T-cell (primary cell): ENCODE measurements at places on chromosomes 13 and 19.

DNA sequence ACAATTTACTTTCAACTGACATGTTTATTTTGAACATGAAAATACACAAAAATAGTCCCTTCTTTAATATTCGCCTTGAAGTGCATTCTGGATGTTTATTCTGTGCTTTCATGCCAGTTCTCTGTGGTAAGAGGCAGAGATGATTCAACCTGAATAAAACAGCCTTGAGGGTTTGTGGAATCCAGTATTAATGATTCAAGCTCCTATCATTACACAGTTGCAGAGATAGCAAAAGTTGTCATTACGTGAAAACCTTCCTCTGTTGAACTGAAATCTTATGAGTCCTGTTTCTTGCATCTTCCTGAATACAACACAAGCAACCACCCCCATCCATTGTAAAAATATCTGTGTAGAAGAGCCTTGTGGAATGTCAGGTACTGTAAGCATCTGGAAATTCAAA, 142.3 kb upstream of the HTR2A start:
- DNase-seq = no peak

GRCh38 chr13:41655997-41656396, 198.6 kb downstream of the RGCC start:
- no peak for DNase-seq

DNA sequence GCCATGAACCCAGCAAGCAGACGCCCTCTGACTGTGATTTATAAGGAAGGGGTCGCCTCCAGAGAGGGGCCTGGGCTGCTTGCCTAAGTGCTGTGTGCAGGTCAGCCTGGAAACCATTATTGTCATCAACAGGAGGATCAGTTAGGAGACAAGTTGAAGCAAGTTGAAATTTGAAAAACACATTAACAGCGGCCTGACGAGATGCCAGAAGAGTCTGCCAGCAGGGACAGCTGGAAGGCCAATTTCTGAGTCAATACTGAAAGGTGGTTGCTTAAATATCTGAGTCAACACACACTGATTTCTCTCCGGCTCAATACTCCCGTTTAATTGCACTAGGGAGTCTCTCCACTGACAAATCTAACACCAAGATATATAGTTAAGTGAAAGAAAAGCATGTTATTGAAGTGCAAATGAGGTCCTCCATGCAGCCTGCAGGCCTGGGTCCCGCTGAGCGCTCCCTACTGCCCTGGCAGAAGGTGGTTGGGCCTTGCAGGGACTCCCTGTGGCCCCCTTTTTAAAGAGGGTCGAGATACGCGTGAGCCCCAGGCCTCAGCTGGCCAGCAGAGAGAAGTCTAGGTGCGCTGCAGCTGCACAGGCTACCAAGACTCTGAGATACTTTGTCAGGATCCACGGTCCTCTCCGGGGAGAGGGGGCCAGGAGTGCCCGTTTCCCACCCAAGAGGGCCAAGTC, 91.1 kb downstream of the RNASEH2B start:
- DNase-seq = no peak

- DNase-seq = no peak
Observed at GRCh38 chr13:90171649-90172048, 1175.8 kb upstream of the MIR17HG start.

- no peak for DNase-seq
Observed at GRCh38 chr13:114096031-114096485, 36.4 kb downstream of the RASA3 start.

DNA sequence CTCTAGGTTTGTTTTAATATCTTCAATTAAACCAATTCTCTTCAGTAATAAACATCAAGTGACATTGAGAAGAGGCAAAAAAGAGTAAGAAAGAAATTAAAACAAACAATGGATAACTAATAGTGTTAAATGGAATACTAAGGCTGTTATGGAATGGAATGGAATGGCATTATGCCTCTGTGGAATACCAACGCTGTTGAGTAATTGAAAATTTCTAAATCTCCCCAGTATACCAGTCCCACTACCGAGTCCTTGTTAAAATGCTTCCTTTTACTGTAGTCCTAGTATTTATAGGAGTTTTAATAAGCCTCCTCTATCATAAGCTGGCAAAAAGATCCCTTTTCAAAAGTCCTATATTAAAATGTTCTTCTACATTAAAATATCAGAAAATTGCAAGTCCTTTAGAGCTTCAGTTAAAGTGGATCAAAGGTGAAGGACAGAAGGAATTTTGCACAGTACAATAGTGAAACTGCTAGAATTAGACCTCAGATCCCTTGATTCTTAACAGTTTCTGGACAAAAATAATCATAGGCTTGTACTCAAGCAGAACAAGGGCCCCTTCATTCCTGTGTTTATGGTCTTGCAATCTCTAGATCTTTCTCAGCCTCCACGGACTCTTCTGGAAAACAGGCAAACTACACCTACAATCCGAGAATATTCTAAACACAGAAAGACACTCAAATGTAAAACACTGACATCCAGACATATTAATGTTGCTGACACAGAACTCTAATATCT, 128.2 kb downstream of the PCDH9 start:
- no peak for DNase-seq

GRCh38 chr19:45908956-45909355, 5.6 kb downstream of the NANOS2 start:
- DNase-seq = no peak

DNA sequence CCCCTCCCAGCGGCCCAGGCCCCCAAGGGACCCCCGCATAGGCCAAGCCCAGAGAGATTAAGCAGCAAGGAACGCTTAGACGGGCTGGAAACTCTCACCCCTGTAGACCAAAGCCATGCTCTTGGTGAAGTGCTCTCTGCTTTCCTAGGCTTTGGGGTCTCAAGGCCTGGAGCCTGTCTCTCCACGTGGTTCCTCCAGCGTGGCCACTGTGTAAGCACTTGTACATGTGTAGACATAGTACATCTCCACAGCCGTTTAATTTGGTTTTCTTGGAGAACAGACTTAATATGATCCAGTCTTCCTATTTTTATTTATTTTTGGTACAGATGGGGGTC, 1.1 kb downstream of the NUDT19 start:
- DNase-seq = no peak

DNA sequence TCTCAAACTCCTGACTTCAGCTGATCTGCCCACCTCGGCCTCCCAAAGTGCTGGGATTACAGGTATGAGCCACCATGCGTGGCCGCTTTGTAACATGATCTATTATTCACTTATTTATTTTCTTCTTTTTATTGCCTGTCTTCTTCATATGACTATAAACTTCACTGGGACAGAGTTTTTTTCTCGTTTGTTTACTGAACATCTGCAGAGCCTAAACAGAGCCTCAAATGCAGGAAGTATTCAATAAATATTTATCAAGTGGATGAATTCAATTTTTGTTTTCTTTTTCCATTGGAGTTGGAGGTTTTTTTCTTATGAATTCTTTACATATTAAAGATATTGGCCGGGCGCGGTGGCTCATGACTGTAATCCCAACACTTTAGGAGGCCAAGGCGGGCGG, 54.7 kb downstream of the SKA3 start:
- no peak for DNase-seq

DNA sequence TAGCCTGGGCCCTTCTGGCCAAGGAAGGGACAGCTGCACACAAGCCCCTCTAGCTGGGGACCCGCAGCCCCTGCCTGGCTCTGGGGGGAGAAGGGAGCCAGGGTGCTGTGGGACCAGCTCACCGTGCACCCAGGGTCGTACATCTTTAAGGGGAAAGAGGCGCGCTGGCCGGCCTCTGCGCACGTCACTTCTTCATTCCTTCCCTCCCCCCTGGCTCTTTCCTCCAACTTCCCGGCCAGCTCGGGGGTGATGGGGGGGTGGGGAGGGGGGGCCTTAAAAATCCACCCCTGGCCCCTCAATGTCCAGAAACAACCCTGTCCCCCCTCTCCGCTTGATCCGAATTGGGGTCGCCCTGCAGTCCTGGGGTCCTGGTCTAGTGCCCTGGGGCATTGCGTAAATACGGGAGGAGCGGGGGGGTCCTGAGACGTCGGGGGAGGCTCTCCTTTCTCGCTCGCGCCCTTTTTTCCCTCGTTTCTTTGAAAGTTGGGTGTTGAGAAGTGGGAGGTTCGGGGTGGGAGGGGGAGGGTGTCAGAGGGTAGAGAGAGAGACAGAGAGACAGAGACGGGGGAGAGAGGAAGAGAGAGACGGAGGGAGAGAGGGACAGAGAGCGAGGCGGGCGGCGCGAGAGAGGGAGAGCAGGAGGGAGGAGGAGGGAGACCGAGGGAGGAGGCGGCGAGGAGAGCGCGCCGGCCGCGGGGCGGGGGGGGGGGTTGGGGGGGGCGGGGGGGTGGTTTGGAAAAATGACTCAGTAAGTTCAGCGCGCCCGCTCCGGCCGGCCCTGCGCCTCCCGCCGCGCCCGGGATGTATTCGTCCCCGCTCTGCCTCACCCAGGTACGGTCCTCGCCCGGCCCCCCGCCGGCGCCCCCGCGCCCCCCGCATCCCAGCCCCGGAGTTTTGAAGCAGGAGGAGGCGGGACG, at the start of gene NFIC:
NFIC (plus strand) TSS at position 748 of the 917 bp plus-strand sequence; CDS start at position 802, 54 bp downstream.
- DNase-seq = peak; percentile 12

DNA sequence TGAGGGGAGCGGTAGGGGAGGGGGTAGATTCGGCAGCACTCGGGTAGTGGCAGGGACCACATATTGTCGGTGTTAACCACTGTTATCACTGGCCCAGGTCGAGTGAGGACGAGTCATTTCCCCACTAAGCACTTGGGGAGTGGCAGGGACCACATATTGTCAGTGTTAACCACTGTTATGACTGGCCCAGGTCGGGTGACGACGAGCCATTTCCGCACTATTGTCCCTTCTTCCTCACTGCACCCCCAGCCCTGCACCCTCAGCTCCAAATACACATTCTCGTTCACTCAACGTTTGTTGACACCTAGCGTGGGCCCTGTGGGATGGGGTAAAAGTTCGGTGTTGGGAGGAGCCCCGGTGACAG, 467 bp upstream of the CLN5 start:
- no peak for DNase-seq

DNA sequence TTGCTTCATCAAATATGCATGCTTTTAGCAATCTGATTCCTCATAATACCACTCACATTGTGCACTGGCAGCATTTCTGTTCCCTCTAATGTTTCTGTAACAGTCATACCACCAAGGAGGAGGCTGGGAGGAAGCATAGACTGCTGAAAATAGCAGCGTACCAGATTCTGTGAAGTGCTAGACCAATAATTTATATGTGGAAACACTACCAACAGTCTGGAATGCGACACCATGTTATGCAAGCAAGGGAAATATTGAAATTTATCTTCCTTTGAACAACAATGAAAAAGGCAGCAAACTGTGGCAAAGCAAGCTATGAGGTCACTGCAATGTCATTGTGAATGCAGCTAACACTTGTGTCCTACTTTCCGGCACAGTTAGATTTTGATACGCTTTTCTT, 1388.0 kb downstream of the EFNB2 start:
- no peak for DNase-seq

DNA sequence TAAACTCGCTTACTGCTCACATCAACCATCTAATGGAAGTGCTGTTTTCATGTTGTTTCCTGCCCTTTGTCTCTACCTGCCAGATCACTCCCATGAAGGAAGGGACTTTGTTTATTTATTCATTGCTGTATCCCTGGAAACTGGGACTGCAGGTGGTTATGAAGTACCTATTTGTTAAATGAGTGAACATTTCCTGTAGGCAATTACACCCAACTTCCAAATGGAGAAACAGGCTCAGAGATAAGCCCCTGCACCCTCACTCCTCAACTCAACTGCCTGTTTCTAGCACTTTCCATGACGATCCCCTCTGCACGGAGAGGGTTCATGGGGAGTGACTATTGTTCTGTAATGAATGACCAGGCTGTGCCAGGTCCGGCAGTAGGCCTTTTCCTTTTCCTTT, 1.9 kb upstream of the SELENOW start:
- DNase-seq = no peak

GRCh38 chr13:27411341-27411740, 13.1 kb upstream of the GTF3A start:
- no peak for DNase-seq

- no peak for DNase-seq
Observed at GRCh38 chr13:52947921-52948373, 80.7 kb upstream of the OLFM4 start.

GRCh38 chr19:42403586-42403985, 13.5 kb upstream of the CNFN start:
- no peak for DNase-seq

DNA sequence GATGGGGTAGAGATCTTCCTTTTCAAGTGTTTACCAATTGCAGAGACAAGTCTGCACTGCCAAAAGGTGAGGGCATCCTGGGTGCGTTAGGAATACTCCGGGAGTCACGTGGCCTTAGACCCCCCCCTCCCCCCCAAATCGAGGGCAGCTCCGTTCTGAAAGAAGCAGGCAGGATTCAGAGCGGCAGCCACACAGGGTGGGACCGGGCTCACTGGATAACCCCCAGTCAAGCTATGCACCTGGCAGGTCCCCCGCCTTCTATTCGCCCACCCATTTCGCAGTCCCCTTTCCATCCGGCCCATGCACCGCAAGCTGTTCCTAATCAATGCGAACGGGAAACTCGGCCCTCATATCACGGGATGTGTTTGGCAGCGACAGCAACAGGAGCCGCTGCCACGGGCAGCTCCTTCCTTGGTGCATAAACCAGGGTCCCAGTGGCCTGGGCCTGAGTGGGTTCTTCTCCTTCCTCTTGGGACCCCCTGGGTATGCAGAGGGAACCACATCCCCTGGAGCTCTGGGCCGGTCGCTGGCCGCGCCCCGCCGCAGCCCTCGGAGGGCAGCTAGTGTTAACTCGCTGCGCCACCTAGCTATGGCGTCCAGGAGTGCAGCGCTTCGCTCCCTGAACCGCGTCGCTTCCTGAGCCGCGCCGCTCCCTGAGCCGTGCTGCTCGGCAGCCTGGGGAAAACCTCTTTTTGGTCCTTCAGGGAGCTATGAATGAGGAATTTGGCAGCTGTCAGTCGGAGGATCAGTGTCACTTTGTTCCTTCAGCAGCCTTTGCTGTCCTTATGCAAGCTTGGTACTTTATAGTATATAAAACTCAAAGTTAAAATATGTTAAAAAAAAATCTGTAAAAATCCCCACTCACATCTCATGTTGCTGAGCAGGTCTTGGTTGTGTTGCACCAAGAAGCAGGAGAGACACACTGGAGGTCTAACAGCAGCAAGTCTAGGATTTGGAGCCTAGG, 41.4 kb downstream of the LYL1 start:
- peak; percentile 51 for DNase-seq

- no peak for DNase-seq
Observed at GRCh38 chr13:62278271-62278670, 862.6 kb upstream of the PCDH20 start.

DNA sequence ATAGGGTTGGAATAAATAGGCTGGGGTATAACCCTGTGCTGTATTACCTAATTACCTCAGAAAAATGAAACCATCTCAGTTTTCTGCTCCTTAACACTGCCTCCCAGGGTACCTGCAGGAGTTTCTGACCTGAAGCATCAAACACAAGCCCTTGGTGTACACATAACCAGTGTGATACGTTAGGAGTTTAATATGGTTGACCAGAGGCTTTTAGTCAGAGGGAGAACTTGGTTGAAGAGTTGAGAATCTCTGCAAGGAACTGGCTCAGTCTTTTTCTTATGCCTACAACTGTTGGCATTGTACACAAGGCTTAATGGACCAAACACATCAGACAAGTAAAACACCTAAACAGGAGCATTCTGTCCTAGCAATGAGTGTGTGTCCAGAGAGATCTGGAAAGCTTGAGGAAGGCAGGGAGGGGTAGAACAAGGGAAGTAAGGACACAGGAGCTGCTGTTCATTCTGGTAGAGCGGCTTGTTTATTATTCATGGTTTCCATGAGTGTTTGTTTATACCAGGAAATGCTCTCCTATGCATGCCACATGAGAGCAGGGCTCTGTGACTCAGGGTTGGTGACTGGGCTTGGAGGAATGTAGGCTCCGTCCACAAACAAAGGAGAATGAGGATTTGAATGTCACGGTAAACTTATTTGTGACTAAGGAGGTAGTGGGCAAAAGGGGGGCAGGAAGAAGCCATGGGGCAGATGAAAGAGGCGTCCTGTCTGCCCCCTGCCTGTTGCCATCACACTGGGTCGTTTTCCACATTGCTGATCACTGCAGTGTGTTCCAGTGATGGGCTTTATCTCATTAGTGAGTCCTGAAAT, 11.9 kb upstream of the SPATA13 start:
- no peak for DNase-seq
